ENCODE measurements at places on chromosomes 7 and 10. TPM values are rescaled to one million over a fixed set of nuclear protein-coding genes. Genes with fewer than 3 reads are reported as not detected.

DNA sequence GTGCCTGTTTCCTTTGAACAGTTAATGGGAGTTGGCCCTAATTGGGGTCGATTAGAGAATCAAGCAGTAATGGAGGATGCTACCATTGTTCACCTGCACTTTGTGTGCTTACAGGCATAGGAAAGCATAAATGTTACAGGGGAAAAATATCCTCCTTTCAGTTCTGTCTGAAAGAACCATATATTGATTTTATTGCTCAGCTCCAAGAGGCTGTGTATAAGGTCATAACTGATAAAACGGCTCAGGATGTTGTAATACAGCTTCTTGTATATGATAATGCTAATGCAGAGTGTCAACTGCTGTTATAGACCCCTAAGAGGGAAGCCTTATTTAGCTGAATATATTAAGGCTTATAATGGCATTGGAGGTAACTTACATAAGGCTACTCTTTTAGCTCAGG is 32.9 kb upstream of the AKR1C2 start:
- DNase-seq = no peak

DNA sequence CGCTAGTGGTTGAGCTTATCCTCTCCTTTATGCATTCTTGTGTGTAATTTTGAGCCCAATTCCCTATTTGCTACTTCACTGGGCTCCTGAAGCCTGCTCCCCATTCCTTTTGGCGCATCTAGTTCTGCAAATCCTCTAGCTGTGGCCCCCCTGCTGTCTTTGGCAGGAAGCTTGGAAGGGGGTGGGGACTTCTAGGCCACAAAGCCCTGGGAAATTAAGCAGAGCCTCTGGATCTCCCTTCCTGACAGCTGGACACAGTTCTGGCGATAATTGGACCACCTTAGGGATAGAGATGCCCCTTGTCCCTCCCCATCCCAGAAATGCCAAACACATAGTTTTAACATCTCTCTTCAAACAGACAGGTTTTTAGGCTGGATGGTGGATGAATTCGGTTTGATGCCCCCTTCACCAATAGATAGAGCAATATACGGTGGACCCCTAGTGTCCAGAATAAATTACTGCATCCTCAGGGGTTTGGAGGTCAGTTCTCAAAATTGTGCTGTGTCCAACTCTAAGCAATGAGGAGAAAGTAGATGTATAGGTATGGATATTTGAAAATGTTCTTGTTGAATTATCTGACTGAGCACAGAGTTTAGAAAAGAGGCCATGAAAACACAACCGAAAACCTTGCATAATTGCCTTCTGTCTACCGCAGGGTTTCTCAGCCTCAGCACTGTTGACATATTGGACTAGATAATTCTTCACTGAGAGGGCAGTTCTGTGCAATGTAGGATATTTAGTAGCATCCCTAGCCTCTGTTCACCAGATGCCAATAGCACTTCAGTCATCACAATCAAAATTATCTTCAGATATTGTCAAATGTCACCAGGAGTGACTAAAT is 75.5 kb downstream of the PAPSS2 start:
- no peak for DNase-seq

- DNase-seq = no peak
These were observed 147.3 kb upstream of the PDE1C start for GRCh38 chr7:32217341-32218153.

- no peak for DNase-seq
These were observed 106.2 kb downstream of the ZFAND4 start for GRCh38 chr10:45566415-45566814.

STAG3 gene
- total RNA-seq = 1.9 TPM

GRCh38 chr7:155011086-155011485 is 8.2 kb upstream of the PAXIP1 start:
- no peak for DNase-seq

GRCh38 chr10:95821720-95822119 is 65.8 kb downstream of the ENTPD1 start:
- no peak for DNase-seq

- no peak for DNase-seq
These were observed 193.1 kb upstream of the IMMP2L start for GRCh38 chr7:111755383-111755782.

DNA sequence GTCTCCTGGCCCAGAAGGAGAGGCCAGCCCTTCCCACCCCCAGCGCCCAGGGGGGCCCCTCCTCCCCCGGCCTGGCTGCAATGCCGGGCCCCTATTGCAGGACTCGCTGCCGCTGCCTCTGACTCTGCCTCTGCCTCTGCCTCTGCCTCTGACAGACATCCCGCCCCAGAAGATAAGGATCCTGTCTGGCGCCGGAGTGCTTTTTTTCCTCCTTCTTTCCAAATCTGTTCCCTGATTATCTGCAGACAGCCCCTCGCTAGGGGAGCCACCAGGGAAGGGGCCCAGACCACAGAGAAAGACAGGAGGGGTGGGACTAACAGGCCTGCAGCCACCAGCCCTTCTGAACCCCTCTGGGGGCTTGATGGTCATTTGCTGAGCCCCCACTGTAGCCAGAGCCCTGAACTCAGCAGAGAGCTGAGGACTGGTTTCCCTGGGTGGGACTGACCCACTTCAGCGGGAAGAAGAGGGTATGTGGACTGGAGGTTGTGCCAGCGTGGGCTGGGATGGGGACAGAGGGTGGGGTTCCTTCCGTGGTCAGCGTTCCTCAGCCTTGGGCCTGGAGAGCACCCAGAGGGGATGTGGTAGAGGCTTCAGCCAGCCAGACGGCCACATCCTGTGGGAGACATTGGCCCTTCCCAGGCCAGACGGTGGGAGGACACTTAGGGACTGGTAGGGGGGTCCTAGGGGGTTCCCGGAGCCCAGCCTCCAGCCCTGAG is 22.8 kb downstream of the UNC5B start:
- peak; percentile 71 for DNase-seq

C10orf105 gene
- total RNA-seq = 0.34 TPM

GRCh38 chr10:14653271-14654161 is 121.2 kb downstream of the FAM107B start:
- no peak for DNase-seq

GRCh38 chr7:50621206-50621605 is 56.0 kb upstream of the DDC start:
- DNase-seq = peak; percentile 39

DNA sequence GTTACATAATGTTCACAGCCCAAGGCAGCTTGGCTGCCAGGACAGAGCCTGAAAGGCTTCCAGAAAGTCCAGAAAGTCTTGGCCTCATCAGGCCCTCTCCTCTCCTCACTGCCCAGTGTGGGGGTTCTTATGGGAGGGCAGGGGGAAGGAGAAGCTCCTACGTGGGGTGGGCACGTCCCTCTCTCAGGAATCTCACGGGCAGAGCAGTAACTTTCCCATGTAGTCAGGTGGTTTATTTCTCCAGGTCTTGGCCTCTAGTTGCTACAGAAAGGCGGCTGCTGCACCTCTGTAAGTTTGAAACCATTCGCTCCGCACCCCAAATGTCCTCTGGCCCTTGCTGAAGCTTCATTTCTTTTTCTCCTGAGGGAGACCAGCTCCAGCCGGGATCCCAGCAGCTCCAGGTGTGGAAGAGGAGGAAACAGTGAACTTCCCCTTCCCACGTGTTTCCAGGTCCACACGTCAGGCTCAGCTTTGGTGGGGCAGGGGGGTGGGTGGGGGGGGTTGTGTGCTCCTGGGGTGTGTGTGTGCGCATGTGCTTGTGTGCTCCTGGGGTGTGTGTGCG is 320.3 kb downstream of the WDR37 start:
- peak; percentile 32 for DNase-seq

ANKRD61 gene
- total RNA-seq = not detected

GRCh38 chr7:48718731-48719378 is 205.5 kb upstream of the CDC14C start:
- no peak for DNase-seq

DNA sequence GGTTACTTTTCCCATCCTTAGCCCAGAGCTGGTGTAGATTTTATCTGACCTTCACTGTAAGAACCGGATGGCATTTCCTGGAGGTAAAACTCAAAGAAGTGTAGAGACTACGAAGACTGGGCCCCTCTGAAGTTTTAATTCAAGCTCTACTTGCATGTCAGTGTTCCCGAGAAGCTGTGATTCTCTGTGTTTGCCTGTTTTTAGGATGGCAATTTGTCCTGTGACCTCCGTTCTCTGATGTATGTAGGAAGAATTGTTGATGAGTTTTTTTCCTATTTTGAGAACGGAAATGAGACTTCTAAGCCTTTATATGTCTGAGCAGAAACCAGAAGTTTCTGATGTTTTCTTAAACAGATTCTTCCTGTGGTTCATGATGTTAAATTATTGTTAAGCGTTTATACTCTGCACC is 94.1 kb downstream of the CDCA7L start:
- no peak for DNase-seq

DNA sequence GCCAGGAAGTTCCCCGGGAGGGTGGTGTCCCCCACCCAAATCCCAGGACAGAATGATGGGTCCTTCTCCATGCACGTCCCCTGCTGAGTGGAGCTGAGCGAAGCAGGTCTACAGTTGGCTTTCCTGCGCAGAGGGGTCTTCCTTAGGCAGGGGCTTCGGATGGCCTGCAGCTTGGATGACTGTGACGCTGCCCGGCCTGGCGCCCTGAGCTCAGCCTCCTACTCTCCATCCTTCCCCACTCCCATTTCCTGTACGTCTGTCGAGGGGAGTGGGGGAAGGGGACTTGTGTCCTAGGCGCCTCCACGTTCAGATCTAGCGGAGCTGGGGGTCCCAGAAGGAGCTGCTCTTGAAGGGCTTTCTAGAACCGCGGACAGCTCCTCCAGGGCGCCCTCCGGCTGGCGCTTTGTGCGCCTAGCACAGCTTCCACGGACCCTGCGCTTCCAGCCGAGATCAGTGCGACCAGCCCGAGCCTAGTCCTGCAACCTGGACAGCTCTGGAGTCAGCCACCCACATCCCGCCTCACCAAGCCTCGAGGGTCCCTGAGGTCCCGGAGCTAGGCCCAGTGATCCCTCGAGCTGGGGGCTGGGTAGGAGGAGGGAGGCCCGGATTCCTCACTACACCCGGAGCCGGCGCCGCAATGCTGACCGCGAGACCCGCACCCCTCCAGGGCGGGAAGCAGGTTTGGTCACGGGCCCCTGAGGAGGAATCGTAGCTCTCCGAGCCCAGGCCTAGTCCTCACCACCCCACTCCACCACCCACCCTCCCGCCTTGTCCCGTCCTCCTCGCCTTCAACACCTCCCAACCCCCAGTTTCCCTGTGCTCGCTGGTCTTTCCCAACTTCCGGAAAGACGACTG is 1.9 kb downstream of the GRID1 start:
- no peak for DNase-seq

DNA sequence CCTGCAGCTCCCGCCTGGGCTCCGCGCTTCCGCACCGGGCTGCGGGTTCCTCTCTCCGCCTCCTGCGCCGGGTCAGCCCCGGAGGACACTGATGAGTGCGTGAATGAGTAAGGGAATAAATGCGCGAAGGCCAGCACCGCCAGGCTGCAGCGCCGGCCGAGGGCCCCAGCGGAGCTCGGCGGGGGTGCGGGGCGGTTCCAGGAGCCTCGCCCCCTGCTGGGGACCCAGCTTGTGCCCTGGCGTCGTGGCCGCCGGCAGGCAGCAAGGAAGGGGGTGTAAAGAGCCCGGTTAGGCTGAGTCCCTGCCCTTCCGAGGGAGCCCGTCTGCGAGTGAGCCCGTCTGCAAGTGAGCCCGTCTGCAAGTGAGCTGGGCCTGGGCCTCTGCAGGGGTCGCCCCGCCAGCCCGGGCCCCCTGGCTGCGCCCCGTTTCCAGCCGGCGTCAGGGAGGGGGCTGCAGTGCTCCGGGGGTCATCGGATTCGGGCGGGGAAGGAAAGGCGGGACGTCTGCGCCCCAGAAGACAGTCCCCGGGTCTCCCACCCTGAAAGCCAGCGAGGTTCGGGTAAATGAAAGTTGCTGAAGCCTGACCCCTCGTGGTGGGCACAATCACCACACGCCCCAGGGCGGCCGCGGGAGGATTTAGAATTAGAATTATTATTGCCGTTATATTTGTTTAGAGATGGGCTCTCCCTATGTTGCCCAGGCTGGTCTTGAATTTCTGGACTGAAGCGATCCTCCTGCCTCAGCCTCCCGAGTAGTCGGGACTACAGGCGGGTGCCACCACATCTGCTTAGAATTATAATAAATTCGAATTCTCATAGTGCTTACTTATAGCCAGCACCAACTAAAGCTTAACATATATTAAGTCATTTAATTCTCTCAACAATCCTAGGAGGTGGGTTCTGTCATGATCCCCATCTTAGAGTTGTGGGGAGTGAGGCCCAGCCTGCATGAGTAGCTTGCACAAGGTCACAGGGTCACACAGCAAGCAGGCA is 8.6 kb upstream of the CRYGN start:
- DNase-seq = peak; percentile 81

DNA sequence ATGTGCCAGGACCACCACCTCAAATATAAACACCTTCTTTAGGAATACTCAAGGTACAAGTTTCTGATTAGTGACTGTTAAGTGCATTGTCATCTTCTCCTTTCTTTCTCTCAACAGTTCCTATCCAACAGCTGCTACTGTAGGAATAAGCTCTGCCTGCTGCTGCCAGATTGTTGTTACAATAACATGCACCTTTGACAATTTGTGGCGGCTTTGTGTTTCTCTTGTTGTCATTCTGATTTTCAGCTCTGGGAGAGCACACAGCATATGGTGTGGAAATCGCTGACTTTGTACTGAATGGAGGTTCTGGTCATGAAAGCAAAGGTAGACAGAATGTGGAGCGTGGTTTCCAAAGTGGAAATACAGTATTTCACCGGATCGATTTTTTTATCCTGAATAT is 182.8 kb downstream of the SEC23IP start:
- DNase-seq = no peak

PVRIG gene
- 1.1 TPM for total RNA-seq

GRCh38 chr7:81140775-81141174 is 221.9 kb upstream of the SEMA3C start:
- DNase-seq = no peak
